ENCODE measurements at places on chromosomes 3 and 15.

- DNase-seq, result no peak
Observed at GRCh38 chr15:74548241-74548640, 7.2 kb downstream of the ARID3B start.

- DNase-seq, result no peak
Observed at GRCh38 chr3:71117572-71118247, 465.8 kb downstream of the FOXP1 start.

- DNase-seq, result no peak
Observed at GRCh38 chr3:72847282-72847681, 963 bp downstream of the SHQ1 start.

GRCh38 chr3:143895805-143896204 lies 47.5 kb upstream of the SLC9A9 start:
- DNase-seq, result no peak

GRCh38 chr3:192365571-192365970 lies 361.8 kb downstream of the FGF12 start:
- no peak for DNase-seq

DNA sequence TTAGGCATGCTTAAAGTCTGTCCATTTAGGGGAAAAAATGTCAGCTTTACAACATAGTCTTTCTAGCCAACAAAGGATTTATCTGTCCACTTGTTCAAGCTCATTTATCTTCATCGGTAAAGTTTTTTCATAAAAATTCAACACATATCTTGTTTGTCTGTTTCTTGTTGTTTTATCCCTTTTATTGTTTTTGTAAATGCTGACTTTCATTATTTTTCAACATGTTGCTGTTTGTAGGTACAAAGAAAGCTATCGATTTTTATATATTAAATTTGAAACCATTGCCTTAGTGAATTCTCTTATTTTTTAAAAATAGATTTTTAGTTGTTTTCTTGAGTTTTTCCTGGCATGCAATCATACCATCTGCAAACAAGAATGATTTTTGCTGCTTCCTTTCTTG lies 185.8 kb downstream of the NSMCE3 start:
- DNase-seq, result no peak

GRCh38 chr3:83769791-83770663 lies 1188.8 kb upstream of the CADM2 start:
- DNase-seq, result no peak
